ENCODE measurements at places on chromosomes 13 and 19.

DNA sequence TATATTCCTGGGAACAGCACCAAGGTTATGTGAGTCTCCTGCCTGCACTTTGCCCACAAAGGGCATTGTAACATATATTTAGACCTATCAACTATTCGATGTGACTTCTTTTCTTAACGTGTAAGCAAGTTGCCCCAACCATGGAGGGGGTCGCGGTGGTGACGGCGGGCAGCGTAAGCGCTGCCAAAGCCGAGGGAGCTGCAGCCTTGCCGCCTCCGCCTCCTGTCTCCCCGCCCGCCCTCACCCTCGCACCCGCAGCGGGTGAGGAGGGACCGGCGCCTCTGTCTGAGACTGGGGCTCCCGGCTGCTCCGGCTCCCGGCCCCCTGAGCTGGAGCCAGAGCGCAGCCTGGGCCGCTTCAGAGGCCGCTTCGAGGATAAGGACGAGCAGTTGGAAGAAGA, 59.0 kb downstream of the ZNF676 start:
- no peak for DNase-seq

DNA sequence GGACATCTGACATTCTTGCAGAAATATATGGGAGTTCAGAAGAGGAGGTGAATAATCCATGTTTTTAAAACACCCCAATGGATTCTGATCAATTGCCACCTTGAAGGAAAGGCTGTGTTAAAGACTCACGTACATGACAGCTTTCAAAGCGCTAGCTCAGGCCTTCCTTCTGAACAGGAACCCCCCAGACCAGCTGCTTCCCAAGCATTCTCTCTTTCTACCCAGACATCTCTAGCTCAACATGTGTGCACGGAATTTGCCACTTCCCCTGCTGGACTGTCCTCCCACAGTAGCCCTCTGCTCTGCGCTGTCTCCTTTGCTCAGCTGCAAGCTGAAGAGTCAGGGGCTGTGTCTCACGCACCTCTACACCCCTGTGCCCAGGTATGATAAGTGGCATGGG, 54.5 kb downstream of the STK24 start:
- DNase-seq = no peak

- no peak for DNase-seq
These were observed 170.8 kb downstream of the NUFIP1 start for GRCh38 chr13:44818428-44818827.

DNA sequence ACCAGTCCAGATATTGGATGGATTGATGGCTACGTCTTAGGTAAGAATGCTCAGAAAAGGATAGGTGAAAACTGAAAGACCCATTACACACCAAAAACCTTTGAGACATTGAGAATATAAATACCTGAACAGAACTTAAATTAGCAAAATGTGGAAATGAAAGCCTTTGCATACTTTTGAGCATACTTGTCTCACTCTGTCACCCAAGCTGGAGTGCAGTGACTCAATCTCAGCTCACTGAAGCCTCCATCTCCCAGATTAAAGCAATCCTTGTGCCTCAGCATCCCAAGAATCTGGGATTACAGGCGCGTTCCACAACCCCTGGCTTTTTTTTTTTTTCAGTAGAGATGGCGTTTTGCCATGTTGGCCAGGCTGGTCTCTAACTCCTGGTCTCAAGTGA, 695.3 kb downstream of the DACH1 start:
- no peak for DNase-seq

DNA sequence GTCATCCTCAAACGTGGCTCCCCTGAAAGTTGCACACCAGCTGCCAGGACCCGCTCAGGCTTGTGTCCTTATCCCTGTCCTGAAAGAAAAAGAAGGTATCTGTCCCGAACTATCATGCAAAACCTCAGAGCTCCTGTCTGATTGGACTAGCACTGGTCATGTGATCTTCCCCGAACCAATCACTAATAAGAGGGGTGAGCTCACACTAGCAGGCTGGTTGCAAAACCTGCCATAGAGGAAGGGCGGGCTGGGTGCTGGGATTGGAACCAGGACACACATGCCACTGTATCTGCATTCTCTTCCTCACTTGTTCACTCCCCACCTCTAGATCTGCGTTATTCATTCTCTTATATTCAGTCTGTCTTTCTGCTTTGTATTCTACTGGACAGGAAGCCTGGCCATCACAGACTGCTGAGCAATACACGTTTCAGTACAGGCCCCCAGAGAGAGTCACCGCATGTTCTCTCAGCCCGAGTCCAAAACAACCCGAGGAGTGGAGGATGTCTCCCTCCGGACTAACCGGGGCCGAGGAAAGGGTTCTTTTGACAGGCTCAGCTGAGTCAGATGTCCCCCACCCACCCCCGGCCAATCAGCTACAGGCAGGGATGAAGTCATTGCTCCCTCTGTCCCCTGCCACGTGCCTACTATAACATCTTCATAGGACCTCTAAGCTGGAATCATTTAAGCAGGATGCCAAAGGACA, 97.7 kb downstream of the SIPA1L3 start:
- no peak for DNase-seq

DNA sequence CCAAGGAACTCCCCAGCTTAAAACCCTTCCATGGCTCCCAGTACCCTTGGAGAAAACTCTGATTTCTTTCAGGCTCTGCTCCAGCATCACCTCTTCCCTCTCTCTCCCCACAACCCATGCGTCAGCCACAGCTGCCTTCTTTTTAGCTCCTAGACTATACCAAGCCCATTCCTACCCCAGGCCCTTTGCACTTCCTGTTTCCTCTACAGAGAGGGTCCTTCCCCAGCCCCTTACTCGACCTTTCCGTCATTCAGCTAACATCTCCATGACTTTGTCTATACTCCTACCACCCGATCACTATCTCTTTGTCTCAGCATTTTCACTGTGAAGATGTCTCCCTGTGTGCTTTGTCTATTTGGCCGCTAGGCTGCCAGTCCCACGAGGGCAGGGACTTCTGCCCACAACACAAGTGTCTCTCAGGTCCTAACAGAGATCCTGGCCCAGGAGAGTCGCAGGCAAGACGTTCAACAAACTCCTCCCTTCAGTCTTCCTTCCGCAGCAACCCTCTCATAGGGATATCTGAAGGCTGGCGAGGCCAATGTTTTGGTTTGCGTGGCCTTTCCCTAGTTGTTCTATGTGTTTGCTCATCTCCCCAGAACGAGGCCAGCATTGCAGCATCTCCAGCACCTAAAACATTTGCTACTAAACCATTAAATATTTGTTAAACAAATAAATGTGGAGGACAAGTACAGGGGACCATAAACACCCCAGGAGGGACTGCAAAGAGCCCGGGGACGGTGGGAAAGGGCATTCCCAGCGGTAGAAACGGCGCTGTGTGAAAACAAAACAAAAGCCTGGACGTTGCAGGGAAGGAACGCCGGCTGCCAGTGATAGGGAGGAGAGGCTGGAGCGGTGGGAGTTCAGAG, 816 bp downstream of the CCNP start:
- no peak for DNase-seq

DNA sequence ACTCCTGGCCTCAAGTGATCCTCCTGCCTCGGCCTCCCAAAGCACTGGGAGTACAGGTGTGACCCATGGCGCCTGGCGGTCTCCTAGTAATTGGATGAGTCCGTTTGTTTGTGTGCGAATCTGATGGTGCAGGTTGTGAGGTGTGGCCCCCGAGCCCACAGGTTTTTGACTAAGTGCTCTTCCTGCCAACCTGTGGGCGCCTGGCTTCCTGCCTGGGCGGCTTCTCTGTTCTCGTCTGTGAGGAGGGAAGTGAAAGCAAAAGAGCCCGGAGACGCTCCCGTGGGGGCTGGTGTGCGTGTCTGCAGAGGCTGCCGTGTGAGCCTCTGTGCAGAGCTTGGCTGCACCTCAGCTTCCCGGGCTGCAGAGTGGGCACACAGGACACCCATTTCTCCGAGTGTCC, 10.0 kb downstream of the ARHGAP45 start:
- DNase-seq = no peak

DNA sequence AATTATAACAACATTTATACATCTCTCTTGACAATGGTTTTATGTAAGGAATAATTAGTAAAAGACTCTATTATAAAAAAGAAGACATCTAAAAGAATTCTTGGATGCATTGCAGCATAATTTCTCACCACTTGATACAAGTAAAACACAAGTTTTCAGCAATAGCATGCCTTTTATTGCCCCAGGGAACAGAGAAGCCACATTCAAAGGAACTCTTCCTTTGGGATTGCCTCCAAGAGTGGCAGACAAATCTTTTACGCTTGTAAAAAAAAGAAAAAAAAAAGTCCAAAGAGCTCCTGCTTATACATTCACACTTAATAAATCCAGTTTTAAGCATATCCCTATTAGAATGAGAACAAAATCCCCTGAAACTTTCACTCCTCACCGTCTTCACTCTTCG, 2357.8 kb upstream of the PCDH20 start:
- no peak for DNase-seq

DNA sequence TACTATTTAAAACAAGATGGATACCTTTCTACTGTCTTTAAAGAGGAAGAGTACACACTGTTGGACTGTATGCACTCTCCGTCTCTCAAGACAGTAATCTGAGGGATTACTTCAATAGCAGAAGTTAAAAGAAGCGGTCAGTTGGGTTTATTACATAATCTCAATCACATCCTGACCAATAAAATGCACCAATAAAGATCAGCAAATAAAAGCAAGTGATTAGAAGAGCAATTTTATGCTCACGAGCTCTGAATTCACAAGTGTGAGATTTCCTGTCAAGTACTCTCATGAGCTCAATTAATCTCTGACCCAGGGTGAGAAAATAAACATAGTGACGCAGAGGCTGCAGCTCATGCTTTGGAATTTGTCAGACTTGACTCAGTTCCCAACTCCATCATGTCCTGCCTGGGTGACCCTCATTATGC, 12.2 kb downstream of the ABCC4 start:
- DNase-seq = no peak

DNA sequence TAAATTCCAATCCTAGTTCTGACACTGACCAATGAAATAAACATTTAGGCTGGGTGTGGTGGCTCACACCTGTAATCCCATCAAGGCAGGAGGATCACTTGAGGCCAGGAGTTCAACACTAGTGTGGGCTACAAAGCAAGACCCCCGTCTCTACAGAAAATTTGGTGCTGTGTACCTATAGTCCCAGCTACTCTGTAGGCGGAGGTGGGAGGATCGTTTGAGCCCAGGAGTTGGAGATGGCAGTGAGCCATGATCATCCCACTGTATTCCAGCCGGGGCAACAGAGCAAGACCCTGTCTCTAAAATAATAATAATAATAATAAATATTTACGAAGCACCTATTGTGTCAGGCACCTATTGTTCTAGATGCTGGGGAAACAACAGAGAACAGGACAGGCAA, 6.7 kb downstream of the IRGQ start:
- DNase-seq = no peak

DNA sequence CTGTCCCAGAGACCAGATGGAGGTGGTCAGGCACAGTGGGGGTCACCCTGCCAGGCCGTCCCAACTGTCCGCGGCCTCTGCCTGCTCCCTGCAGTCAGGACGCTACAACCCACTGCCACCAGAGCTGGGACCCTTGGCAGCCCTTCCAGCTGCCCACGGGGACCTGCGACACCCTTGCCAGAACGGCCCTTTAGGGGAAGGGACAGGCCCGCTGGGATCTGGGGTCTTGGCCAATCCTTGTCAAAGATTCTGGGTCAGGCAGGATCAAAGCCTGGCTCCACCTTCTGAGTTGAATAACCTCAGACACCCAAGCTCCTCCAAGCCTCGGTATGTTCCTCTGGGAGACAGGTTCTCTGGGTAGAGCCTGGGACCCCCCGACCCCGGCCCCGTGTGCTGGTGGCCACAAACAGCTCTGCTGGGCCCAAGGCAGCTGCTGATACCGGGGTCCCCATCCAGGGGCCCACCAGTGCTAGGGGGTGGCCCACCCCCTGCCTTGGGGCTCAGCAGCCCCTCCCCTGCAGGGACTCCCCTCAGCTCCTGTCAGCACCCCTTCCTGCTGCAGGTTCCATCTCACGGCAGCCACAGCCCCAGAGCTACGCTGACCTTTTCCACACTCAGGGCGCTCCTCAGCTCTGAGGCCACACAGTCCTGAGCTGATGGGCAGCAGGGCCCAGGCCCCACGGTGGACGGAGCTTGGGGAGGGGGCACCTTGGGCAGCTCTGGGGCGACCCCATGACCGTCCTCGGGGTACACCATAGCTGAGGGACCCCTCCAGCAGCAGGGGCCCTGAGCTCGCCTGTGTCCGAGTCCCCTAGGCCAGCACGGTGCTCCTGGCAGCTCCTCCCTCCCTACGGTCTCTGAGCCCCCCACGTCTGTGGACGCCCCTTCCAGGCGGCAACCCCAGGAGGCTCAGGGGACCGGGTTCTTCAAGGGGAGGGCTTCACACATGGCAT, 18.4 kb downstream of the SBNO2 start:
- no peak for DNase-seq

DNA sequence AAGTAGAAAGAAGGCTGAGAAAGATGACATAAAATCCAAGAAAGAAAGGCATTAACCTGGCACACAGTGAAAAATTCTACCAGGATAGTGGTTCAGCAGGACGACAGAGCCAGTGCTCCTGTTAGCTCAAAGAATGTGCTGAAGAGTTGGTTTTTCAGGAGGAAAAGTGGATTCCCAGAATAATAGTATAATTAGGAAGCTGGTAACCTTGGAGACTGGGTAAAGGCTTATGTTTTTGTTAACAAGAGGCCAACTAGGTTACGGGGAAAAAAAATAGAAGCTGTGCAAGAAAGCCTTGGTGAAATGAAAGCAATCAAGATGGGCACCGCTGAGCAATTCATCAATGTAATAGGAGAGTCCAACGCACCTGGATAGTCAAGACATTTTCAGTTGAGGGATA, 54.7 kb downstream of the SLC15A1 start:
- DNase-seq = no peak

DNA sequence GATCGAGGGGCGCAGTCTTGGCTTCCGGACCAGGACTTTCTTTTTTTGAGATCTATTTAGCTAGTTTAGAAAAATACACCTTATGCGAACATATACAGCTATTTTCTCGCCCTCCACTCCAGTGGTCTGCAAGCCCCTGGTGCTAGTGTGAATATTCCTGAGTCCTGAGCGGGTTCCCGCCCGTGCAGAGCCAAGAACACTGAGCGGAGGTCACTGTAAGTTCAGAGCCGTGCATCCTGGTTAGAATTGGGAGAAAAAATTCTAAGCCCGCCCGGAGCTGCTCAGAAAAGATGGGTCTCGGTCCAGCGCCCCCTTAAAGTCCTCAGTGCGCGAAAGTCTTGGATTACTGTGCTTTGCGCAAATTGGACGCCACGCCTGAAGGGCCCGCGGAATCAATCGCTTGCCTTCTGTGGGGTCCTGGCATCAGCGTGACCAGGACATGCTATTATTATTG, 117.7 kb downstream of the KCNRG start:
- no peak for DNase-seq

- no peak for DNase-seq
These were observed 1.4 kb downstream of the EVI5L start for GRCh38 chr19:7831452-7831851.

GRCh38 chr13:101576977-101577376, 124.5 kb downstream of the ITGBL1 start:
- DNase-seq = no peak

- no peak for DNase-seq
These were observed 13.6 kb upstream of the EPSTI1 start for GRCh38 chr13:43005460-43006236.
